ENCODE measurements at places on chromosomes 5 and 9.
A peak's percentile ranks its signal among the peaks of the same experiment; 100 is the strongest.

DNA sequence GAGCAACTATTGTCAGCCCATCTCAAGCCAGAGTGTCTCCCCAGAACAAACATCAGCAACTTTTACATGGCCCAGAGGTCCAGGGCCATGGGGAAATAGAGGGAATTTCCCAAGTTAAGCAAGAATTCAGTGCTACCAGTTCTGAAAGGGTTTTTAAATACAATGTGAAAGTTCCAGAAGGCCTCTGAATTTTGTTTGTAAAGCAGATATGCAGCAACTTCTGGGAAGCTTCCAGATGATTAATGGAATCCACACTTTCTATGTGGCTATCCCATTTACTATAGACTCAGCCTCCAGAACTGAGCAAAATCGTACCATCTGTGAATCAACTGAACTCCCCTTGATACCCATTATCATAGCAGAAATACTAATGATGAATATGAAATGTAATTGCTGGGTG, 93.8 kb downstream of the FEM1C start:
- no peak for DNase-seq

DNA sequence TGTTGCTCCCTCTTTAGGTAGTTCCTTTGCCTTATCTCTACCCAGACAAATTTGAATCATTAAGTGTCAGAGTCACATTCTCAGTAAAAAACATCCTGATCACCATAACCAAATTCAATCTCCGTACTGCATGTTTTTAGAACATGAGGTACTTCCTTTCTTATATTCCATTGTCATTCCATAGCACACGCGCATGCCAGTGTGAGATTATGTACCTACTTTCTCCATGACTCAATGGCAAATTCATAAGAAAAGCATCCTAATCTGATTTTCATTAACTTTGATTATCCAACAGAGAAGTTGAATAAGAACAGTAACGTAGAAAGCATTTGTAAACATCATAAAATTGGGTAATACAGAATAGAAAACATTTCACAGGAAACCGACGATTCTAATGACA, 1118.6 kb upstream of the CDH9 start:
- DNase-seq: no peak

DNA sequence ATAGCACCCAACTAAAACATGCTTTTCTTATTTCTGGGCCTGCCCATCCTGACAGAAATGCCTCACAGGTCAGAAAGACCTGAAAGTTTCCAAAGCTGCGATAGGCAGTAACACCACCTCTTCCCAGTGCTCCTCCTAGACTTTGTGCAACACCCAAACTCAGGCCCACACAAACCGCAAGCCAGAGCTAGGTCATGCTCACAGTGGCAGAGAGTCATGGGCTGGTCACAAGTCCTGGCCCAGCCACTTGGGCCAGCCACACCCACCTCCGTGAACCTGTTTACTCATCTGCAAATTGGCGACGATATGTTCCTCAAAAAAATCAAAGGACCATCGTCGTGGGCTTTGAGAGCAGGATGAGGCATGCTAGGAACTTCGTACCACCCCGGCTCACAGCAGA, 44.0 kb upstream of the SLC25A51 start:
- DNase-seq: no peak

- DNase-seq: no peak
These were observed 32.5 kb downstream of the GRAMD2B start for GRCh38 chr5:126455728-126456127.

DNA sequence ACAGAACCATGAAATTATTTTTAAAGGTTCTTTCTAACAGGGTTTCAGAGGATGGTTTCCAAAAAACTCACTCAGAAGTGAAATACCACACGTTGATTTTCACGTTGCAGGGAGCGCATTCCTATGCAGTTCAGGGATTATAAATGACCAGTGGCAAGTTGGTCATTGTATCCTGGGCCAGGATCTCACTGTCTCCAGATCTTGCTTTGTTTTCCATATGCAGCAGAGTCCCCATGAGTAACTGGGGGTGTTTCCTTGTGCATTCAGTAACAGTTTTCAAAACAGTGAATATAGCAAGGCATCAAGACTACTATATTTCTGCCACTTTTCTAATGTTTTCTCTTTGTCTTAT, 1064.9 kb upstream of the DMAC1 start:
- no peak for DNase-seq

GRCh38 chr9:130448035-130448624, 3.4 kb downstream of the ASS1 start:
- DNase-seq: no peak

- DNase-seq: no peak
These were observed 157.5 kb downstream of the ENC1 start for GRCh38 chr5:74482990-74483389.

DNA sequence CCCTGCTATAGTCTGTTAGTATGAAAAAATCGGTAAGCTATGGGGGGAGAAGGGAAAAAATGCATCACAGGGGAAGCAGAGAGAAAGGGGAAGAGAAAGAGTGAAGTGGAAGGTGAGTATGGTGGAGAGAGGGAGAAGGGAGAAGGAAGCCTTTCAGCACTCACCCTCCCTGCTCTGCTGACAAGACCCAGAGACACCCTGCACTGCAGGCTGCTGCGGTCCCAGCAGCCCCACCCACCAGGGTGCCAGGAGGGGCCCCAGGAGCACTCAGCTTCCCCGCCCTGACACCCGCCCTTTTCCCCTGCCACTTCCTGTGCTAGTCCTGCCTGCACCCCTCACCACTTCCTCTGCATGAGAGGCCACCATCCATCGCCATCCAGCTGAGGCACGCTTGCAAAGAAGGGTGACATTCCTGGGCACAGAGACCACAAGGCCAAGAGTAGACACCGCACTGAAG, 12.7 kb downstream of the STK10 start:
- DNase-seq: peak; percentile 86

DNA sequence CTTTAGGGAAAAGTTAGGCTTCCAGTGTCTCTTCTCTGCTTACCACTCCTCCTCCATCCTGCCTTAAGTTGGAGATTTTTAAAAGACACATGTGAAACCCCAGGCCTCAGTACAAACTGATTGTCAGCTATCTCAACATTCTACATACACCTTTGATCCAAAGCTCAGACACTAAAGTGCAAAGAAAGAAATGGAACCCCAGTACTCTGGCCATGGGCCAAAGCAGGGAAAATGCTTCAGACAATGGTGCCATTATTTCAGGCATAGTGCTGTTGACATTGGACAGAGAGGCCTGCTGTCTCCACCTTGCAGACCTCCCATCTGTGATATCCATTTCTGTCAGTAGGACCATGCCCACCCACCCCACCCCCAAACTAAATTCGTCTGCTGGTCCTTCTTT, 49.1 kb downstream of the G3BP1 start:
- DNase-seq: no peak

- DNase-seq: no peak
These were observed 100.3 kb upstream of the ANKH start for GRCh38 chr5:14971873-14972272.

- no peak for DNase-seq
These were observed 16.1 kb downstream of the NR6A1 start for GRCh38 chr9:124755061-124755460.

DNA sequence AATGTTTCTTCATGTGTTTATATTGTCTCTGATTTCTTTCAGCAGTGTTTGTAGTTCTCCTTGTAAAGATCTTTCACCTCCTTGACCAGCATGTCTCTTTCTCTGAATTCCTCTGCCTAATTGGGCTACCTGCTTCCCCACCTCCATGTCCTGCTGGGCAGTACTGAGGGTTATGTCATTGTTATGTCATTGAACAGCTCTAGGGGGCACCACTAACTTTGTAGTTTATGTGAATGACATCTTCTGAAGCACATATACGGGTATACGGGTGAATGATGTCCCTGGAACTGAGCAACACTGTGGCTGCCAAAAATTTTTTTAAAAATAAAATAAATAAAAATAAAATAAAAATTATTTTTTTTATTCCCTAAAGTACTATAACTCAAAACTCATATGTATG, 16.9 kb upstream of the SNCAIP start:
- no peak for DNase-seq

DNA sequence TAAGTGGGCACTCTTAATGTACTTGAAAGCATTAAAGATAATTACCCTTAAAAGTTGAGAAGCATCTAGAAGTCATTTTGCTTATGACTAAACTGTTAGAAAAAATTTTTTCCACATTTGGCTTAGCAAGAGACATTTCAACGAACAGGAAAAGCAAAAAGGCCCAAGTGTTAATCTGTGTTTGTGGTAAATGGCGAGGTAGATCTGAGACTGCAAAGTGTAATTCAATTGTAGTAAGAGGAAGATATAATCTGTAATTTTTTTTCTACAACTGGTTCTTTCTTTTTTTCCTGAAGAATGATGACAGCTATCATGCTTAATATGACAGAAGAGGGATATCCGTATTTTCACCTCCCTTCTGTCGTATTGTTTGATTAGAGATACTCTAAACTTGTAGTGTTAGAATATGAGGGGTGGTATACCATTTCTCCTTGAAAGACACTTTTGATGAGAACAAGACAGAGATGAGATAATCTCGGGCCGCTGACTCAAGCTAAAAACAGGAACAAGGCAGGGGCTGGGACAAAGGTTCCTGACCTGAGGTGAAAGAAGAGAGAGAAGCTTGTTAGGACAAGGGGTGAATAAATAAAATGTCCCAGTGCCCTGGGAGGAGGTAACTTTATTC, 459.3 kb upstream of the ZNF608 start:
- DNase-seq: no peak

- no peak for DNase-seq
These were observed 86.4 kb downstream of the RCL1 start for GRCh38 chr9:4879115-4879558.

DNA sequence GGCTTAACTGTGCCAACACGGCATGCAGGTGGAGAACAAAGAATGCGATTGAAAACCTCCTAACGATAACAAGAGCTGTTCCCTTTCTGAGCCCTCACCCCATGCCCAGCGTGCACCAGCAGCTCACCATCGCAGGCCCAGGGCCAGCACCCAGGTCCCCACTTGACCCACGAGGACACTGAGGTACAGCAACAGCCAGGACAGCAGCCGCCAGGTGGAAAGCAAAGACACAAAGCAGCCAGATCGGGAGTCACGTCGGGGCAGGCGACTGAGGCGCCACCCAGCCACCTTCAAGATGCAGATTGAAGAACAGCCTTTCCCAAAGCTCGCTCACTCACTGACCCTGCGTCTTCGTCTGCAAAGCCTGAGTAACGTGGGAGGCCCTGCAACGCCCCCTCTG, 6.9 kb upstream of the SEC16A start:
- DNase-seq: no peak

GRCh38 chr5:97750576-97750975, 567.5 kb upstream of the RIOK2 start:
- DNase-seq: no peak

GRCh38 chr9:69797675-69798074, 22.9 kb upstream of the CFAP95 start:
- no peak for DNase-seq

GRCh38 chr5:3035452-3035851, 284.0 kb upstream of the IRX2 start:
- DNase-seq: no peak

GRCh38 chr5:71533615-71534014, 53.5 kb upstream of the MCCC2 start:
- DNase-seq: no peak

DNA sequence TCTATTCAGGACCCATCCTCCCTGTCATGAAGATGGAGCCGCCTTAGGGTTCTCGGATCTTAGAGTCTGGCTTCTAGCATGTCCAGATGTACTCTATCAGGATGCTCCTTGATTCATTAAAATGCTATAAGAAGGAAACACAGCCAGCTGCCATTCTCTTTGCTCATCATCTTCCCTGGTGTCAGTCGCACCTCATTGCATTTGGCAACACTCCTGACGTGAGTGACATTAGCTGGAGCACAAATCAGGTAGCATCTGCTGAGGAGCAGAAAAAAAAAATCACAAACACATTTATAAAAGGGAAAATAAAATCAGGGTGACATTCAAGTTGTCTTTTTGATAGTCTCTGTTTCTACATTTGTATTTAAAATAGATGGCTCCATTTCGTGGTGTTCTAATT, 226.1 kb upstream of the NMUR2 start:
- no peak for DNase-seq
